ENCODE measurements at places on chromosomes 7 and 10.

- DNase-seq, result no peak
Observed at GRCh38 chr10:80538481-80539185, 931 bp downstream of the SH2D4B start.

- no peak for DNase-seq
Observed at GRCh38 chr7:74059037-74059436, 24.6 kb upstream of the LIMK1 start.

GRCh38 chr10:78434886-78435285, 401.2 kb downstream of the RPS24 start:
- DNase-seq, result no peak

DNA sequence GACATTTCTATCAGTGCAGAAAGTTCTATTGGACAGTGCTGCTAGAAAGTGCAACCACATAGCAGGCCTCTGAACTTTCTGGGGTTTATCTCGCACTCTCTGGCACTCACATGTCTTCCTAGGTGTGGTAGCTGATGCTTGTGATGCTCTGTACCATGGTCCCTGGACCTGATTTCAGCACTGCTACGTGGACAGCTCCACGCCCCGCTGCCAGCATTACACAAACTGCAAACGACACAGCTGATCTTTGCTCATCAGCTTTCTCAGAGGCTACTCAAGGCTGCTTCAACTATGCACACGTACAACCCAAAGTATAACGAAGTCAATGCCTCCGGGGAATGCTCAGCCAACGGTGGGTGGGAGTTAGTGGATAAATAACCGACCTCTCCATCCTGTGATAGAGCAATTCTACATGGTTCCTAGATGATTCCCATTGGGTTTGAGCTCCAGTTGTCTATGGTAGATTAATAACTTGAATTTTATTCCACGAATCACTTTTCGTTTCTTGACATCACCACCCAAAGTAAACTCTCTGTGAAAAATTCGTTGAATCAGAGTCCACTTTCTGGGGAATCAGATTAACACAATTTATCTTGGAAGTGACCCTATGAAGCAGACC, 302.5 kb downstream of the ACTR3B start:
- no peak for DNase-seq

GRCh38 chr10:104582602-104582951, 58.5 kb upstream of the SORCS3 start:
- no peak for DNase-seq

GRCh38 chr10:18759575-18759974, 100.3 kb downstream of the ARL5B start:
- DNase-seq, result no peak

DNA sequence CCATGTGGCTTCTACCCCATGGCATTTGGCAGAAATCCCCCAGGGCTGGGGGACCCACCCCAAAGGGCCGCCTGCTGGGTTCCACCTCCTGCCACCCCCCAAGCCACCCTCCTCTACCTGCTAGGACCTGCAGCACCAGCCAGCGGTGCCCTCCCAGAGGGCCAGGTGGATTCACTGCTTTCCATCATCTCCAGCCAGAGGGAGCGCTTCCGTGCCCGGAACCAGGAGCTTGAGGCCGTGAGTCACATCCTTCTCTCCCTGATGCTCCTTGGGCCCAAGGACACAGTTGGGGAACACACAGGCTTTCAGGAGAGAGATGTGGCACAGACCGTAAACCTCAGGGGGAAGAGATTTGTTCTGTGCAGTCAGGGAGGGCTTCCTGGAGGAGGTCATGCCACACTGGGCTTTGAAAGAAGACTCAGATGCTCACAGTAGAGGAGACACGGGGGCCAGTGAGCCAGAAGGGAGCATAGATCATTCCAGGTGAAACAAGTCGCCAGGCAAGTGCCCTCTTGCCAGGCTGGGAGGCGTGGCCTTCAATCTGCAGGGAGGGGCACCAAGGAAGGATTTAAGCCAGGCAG, 11.5 kb upstream of the SH2B2 start:
- DNase-seq, result no peak

- DNase-seq, result no peak
Observed at GRCh38 chr7:132417103-132417906, 159.0 kb downstream of the PLXNA4 start.

DNA sequence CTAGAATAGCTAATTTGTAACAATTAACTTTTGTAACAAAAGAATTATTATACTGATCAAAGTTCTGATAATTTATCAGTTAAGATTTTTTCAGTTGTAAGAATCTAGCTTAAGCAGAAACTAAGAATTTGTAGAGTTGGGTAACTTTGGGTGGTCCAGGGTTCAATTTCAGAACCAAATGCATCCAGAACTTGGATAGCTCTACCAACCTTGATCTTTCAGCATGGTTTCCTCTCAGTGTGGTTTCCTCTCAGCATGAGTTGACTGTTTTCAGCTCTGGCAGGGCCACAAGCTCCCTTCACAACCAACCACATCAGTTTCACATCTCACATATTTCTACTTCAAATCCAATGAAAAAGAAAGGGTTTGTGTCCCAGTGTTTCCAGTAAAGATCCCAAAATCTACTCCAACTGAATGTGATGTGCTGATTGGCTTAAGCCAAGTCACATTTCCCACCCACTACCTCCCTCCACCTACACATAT, 3.3 kb upstream of the FAS start:
- DNase-seq, result peak; percentile 33

DNA sequence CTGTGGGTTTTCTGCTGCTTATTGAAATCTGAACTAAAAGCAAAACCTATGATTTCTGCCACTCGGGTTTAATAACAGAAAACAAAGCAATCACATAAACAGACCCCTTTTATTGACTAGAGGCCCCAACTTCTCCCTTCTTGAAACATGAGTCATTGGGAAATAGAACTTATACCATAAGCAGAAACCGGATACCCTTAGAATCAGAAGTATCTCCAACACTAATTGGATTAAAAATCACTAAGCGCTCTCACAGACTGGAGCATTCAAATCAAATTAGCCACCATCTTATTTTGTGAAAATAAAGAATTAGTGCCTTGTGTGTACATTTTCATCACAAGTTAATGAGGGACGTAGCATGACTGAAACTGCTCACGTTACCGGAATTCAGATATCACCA, 206.9 kb downstream of the WDR11 start:
- no peak for DNase-seq

DNA sequence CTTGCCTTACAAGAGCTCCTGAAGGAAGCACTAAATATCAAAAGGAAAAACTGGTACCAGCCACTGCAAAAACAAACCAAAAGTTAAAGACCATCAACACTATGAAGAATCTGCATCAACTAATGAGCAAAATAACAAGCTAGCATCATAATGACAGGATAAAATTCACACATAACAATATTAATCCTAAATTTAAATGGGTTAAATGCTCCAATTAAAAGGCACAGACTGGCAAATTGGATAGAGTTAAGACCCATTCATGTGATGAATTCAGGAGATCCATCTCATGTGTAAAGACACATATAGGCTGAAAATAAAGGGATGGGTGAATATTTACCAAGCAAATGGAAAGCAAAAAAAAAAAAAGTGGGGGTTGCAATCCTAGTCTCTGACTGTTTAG, 29.6 kb downstream of the COG5 start:
- no peak for DNase-seq

- DNase-seq, result peak; percentile 79
Observed at GRCh38 chr10:98414932-98415730, at the start of gene PYROXD2. PYROXD2 (minus strand) TSS chr10:98415182; CDS start chr10:98415135, 47 bp downstream.
